ENCODE measurements at places on chromosomes 3 and 15.
A peak's percentile ranks its signal among the peaks of the same experiment; 100 is the strongest.

DNA sequence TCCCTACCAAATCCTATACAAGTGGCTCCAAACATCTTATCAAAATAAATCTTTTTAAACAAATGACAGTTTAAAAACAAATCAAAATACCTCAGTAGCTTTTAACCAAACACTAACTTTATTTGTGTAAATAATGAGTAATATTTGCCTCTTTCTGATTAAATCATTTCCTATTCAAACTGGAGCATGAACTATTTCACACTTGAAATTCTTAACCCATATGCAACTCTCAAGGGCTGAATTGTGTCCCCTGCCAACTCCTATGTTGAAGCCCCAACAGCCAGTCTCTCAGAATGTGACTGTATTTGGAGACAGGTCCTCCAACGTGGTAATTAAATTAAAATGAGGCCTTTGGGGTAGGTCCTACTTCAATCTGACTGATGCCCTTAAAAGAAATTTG lies 55.9 kb upstream of the MCTP2 start:
- DNase-seq = no peak

DNA sequence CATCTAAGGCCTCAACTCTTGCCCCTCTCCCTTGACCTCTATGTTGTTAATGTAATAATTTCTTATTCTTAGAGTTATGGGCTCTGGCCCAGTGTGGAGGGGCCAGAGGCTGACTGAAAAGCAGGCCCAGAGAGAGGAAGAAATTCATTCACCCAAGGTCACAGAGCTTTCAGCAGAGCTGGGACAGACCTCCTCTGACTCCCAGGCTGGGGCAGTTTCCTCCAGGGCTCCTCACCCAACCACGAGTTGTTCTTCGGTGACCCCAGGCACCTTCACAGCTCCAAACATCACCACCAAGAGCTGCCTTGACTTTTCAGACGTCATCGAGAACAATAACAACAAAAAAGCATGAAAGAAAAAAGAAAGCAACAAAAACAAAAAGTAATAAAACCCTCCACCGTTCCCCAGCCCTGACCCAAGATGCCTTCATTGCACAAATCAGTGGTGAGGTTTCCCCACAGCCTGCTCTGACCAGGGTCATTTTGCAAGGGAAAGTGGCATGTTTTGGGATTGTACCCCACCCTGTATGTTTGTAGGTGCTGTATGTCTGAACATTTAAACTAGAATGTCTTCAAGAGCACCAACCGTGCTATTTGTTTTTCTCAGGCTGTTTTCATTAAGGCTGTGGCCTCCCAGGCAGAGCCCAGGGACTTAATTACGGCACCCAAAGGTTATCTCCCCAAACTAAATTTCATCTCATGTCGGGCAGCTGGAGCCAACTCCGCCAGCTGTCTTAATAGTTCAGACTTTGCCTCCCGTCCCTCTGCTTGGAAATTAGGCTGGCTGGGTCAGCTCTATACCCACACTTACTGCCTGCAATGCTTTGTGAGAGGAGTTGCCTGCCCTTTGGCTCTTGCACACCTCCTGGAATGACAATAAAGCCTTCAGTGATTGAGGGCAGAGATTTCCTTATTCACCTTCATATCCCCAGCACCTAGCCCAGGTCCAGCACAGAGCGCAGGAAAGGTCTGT lies 173.8 kb downstream of the RPLP1 start:
- DNase-seq = no peak

- DNase-seq = no peak
Observed at GRCh38 chr15:70427167-70428120, 329.7 kb upstream of the TLE3 start.

- DNase-seq = no peak
Observed at GRCh38 chr3:55690726-55691125, 203.6 kb upstream of the WNT5A start.

- DNase-seq = no peak
Observed at GRCh38 chr3:161430307-161430706, 59.0 kb upstream of the SPTSSB start.

DNA sequence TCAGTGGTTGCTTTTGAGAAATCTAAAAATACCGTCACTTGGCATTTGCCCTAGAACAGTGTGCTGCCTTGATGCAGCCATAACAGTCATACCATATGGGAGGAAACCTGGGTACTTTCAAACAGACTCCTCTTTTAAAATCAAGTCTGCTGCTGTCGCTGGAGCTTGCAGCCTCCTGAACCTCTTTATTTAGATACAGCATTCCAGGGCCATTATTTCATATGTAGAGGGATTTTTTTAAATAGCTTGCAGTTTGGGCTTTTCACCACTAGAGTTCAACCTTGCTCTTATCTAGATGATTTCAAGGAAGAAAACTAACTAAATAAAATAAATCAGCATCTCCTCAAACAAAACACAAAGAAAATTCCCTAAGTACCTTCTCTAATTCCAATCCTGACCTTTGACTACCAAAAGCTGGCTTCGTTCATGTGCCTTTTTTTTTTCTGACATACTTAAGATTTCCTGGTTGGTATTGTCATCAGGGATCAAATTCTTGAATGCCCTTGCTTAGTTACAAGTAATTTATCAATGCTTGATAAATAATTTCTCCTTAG lies 111.6 kb downstream of the KBTBD8 start:
- peak; percentile 3 for DNase-seq

DNA sequence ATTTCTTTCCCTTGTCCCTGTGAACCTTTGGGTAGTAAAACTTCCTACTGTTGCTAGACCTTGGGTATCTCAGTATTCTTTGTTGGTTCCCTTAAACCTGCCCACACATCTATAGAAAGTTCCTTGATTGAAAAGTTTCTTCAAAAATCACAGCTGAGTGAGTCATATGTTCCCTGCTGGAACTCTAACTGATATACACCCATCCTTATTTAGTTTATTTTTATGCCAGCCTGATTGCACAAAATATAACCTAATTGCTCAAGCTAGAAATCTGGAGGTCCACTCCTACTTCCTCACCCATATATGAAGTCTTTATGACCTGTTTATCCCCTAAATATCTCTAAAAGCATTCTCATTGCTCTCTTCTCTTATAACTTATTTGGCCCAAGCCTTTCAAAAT lies 13.7 kb upstream of the GJD2 start:
- no peak for DNase-seq

GRCh38 chr3:60609446-60609845 lies 641.8 kb downstream of the FHIT start:
- peak; percentile 5 for DNase-seq

- DNase-seq = no peak
Observed at GRCh38 chr15:61025308-61025707, 203.8 kb downstream of the RORA start.

- DNase-seq = no peak
Observed at GRCh38 chr3:134487406-134487805, 1.5 kb downstream of the CEP63 start.

DNA sequence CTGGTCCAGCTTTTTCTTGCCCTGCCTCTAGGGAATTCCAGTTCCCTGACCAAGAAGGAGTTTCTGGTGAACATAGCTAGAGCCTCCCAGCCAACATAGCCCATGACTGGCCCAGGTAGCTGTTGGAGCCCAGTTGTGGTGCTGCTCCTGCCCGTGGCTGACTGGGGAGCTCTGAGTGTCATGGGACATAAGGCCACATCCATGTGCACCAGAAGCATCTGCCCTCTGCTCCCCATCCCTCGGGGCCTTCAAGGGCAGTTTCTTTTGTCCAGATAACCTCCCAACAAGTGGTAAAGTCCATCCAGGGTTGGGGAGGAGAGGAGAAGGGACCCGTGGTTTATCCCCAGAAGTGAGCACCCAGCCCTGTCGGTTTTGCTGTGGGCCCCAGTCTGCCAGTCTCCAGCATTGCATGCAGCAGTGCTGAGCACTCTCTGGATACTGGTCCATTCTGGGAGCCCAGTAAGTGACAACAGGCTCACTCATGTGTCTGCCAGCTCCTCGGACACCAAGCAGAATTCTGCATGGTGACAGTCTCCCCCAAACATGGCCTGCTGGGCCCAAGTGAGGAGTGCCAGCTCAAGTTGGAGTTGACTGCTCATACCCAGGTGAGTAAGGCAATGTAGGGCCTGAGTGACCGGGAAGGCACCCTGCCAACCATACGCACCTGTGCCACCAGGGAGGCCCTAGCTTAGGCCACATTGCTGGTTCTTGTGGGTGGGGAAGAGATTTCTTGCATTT lies 28.8 kb downstream of the ACAA1 start:
- no peak for DNase-seq

DNA sequence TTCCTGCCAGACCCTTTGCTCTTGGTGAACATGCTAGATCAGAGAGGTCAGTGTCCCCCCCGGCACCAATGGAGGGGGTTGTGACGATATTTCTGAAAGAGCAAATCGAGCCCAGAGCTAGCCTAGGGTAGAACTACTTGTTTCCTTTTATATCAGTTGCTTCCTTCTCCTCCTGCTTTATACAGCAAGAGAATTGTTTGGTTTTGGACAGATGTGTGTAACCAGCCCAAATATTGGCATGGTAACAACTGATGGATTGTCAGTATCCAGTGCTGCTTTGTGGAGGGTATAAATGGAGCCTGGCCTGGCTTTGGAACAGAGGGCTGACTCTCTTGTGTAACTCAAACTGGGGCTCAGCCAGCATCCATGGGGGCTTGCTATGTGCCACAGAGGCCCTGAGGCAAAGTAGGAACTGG lies 27.2 kb downstream of the SNX1 start:
- no peak for DNase-seq

GRCh38 chr15:65996901-65997300 lies 127.6 kb downstream of the RAB11A start:
- no peak for DNase-seq

DNA sequence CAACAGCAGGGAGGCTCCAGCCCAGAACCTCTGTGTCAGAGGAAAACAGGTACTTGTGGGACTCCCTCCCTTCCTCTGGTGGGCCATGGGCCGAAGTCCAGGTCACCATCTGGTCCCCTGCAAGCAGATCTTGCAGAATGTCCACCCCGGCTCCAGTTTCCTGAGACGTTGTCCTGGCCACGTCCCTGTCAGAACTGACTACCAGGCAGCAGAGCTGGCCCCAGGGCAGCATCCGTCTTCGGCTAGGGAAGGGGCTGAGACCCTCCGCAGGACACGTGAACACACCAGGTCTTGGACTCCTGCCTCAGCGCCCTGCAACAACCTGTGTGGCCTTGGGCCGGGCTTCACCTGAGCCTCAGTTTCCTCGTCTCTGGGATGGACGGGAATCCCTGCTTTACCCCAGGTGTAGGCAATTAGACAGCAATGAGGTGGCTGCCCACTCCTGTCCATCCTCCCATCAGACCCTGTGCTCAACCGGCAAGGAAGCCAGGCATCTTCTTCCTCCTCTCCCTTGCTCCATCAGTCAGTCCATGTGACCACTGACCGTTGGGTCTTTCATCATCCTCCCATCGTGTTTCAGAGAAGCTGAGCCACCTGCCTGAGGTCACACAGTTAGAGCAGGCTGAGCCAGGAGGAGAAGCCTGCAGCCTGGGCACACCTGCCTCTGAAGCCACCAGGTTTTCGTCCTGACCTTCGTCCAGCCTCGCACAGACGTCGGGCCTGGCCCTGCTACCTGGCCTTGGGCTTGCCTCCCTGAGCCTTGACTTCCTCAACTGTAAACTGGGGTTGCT lies 8.9 kb upstream of the PRKCD start:
- DNase-seq = no peak

GRCh38 chr3:42736081-42736480 lies 33.5 kb upstream of the HHATL start:
- no peak for DNase-seq

- DNase-seq = no peak
Observed at GRCh38 chr3:37704064-37704463, 157.6 kb upstream of the CTDSPL start.

DNA sequence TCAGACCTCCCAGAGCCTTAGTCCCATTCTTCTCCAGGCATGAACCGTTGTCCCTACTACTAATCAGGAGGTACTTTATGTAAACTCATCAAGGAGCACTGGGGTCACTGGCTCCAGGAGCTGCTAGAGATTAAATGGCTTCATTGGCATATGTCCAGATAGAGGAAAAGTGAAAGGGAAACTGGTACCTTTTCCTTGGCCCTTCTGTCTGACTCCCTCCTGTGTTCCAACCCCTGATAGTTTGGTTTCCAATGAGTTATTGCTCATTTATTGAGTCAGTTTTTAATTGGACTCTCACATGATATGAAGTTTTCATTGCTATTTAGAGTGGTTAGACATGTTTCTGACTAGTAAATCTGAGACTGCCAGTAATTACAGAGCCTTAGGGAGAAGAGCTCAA lies 130.5 kb upstream of the BFSP2 start:
- DNase-seq = no peak

- DNase-seq = no peak
Observed at GRCh38 chr3:100165926-100166550, 51.7 kb upstream of the FILIP1L start.

DNA sequence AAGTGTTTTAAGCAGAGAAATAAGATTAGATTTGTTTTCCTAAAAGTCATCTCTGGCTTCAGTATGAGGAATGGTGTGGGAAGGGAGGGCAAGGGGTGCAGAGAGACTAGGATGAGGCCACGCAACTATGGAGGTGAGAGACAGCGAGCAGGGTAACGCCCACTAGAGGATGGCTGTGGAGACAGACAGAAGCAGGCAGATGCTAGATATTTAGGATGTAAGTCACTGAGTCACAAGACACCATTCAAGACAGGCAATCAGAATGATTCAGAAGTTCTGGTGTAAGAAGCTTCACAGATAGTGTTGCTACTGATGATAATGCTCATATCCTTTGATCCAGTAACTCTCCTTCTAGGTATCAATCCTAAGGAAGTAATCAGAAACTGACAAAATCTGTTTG lies 19.1 kb downstream of the HSPBAP1 start:
- DNase-seq = no peak

GRCh38 chr15:92811148-92811913 lies 88.8 kb upstream of the CHD2 start:
- DNase-seq = no peak

DNA sequence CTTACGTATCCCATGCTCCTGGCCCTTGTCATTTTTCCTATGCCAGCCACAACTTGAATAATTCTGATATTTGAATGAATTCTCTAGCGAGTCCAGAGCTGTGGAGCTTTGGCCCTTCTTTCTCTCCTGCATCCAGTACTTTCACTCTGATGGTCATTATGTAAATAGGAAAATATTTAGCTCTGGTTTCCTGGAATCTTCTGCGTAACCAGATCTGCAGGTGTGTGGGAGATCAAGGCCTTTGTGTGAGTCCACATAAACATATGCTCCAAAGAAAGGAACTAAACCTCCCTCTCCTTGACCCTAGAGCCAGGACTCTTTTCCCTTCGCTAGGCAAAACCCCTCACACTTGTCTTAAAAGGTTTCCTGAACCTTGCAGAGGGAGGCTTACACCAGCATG lies 132.5 kb upstream of the THBS1 start:
- no peak for DNase-seq

GRCh38 chr3:193240850-193241706 lies at the start of gene PLAAT1:
TSS of gene PLAAT1 (plus strand) at chr3:193241222. CDS start at chr3:193255651, 14,429 bp downstream.
- peak; percentile 93 for DNase-seq

DNA sequence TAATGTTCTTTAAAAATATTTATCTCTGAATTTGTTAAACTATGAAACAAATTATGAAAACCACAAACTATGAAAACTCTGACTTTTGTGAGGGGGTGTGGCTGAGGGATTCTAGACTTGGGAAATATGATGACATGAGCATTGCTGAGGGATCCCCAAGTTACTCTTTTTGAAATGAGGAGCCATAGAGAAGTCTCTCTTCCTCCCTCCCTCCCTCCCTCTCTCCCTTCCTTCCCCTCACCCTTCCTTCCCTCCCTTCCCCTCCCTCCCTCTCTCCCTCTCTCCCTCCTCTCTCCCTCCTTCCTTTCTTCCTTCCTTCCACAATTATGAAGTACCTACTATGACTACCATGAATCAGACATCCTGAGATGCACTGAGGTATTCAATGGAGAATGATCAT lies 673.1 kb downstream of the ROBO1 start:
- no peak for DNase-seq
